ENCODE measurements at places on chromosomes 16 and 17. TPM values are rescaled to one million over a fixed set of nuclear protein-coding genes. Genes with fewer than 3 reads are reported as not detected.

The NGFR gene
- under 0.01 TPM for total RNA-seq

The TBC1D3K gene
- not detected for total RNA-seq

DNA sequence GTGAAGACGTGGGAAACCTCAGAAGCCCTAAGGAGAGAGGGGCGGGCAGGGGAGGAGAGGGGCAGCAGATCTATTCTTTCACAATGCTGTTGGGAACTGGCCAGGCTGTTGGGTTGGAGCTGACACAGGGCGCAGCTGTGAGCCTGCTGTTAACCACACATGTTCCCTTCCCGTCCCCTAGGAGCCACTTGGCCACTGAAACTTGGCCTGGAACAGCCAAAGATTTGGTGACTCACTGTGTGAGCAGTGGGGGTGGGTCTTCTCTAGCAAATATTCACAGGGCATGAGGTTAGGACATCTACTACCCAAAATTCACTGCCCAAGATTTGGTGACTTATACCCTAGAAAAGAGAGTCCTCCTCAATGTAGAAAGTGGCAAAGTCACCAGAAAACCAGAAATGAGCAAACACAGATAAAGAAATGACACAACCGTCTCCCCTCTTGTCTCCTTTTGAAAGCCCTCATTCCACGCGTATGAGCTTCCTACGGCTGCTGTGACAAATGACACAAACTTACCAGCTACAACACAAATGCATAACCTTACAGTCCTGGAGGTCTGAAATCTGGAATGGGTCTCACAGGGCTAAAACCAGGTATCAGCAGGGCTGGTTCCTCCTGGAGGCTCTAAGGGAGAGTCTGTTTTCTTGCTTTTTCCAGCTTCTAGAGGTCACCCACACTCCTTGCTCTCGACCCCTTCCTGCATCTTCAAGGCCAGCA lies 6.3 kb downstream of the TBC1D16 start:
- DNase-seq: peak; percentile 90

- DNase-seq: peak; percentile 58
Observed at GRCh38 chr16:51875834-51876600, 670.9 kb downstream of the TOX3 start.

- DNase-seq: no peak
Observed at GRCh38 chr17:32910769-32911168, 17.2 kb upstream of the TMEM98 start.

- peak; percentile 76 for DNase-seq
Observed at GRCh38 chr16:55703003-55704001, 47.5 kb downstream of the SLC6A2 start.

DNA sequence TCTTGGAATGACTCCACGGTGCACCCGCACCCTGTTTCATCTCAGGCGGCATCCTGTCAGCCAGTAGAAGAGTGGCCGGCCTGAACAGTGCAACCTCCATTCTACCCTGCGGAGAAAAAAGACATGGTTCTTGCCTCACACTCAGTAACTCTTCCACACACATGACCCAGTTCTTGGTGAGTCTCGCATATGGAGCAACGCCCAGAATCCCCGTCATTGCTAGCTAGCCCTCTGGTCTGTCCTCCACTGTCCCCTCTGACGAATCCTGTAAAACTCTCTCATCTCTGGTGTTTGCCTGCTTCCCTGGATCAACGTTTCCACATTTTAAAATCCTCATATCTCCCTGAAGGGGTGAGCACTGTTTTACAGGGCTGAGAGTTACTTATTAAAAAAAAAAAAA lies 4.2 kb upstream of the RDM1 start:
- DNase-seq: peak; percentile 51

GRCh38 chr16:51239196-51239595 lies 88.1 kb upstream of the SALL1 start:
- no peak for DNase-seq

Data from fibroblast of villous mesenchyme (primary cell).